ENCODE measurements at places on chromosomes 12 and 14.

DNA sequence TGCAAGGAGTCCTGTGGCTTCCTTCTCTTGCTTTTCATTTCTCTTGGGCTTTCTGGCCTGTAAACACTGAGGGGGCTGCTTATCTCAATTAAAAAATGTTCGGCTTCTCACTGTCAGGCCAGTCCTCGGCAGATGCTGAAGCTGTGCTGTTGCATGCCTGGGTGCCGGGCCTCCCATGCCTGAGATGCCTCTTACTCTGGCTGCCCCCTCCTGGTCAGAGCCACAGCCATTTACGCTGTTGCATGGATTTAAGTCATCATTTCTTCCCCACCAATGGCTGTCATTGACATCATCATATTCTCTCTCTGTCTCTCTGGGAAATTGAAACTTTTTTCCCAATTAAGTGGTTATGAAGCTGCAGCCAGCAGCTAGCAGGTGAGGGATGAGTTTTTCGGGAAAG, 53.7 kb downstream of the FOXN4 start:
- DNase-seq: no peak

- no peak for DNase-seq
These were observed 37.5 kb downstream of the SLC38A4 start for GRCh38 chr12:46788072-46788887.

DNA sequence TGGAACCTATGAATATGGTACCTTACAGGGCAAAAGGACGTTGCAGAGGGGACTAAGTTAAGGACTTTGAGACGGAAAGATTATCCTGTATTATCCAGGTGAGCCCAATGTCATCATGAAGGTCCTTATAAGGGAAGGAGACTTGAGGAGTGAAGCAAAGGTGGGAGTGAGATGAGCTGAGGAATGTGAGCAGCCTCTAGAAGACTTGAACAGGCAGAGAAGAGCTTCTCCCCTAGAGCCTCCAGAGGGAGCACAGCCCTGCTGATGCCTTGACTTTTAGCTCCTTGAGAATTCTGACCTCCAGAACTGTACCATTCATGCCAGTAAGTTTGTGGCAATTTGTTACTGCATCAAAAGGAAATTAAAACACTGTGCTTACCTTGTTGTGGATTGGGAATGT, 41.8 kb upstream of the DCD start:
- DNase-seq: no peak

DNA sequence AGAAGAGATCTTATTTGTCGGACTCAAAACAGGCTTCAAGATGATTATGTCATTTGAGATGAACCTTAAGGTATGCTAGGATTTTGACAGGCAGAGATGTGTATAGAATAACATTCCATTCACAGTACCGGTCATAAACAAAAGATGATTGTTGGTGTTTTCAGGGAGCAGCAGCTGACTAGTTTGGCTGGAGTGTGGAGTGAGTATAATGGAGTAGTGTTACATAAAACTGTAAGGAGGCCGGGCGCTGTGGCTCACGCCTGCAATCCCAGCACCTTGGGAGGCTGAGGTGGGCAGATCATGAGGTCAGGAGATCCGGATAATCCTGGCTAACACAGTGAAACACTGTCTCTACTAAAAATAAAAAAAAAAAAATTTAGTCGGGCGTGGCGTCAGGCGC, 23.9 kb downstream of the SERPINA10 start:
- no peak for DNase-seq

DNA sequence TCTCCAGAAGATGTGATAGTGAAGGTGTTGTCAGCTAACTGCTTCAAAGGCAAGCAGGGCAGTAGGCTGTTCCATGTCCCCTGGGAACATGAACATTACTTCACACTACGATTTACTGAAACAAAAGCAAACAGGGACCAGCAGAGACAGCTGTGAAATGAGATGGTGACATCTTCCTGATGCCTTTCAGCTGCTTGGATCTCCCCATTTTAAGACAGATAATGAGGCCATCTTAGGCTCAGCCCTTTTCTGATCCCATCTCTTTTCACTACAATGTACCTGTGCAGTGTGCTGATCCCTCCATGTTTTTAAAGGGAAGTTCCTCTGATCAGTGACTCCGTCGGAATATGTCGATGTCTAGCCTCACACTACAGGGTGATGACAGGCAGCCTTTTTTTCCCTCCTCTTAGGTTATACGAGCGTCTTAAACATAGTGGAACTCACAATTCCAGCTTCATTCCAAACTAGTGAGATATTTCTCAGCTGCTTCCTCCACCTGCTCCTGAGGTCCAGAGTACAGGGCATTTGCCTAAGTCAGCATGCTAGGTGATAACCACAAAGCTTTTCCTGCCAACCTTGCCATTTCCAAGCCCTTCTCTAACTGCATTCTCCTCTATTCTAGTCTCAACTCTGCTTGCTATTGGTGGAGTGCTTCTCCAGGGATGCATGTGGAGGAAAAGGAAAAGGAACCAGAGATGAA, 87.6 kb upstream of the EGLN3 start:
- DNase-seq: no peak

DNA sequence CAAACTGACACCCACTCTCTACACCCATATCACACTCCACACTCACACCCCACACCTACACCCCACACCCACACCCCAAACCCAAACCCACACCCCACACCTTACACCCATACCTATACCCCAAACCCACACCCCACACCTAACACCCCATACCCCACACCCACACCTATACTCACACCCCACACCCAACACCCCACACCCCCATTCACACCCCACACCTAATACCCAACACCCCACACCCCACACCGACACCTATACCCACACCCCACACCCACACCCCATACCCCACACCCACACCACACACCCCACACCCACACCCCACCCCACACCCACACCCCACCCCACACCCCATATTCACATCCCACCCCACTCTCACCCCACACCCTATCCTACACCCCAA, 38.5 kb downstream of the TMEM120B start:
- DNase-seq: no peak

DNA sequence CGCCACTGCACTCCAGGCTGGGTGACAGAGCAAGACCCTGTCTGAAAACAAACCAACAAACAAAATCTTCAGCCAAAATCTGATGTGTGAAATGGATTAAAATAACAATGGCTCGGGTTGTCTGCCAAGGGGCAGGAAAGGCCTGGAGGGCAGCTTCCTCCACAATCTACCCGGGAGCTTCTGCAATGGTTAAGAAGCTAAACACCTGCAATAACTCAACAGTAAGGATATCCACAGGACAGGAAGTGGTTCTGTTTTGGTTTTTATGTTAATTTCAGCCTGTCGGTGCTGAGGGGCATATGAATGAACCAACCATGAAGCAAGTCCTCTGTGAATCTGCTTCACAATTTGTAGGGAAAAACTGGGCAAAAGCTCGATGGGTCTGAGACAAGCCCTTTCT, 34.4 kb downstream of the RAD52 start:
- DNase-seq: no peak

- DNase-seq: no peak
These were observed 80.7 kb downstream of the ARMH4 start for GRCh38 chr14:58071341-58071740.

All from activated CD4-positive, CD25-positive, alpha-beta regulatory T cell (primary cell).